ENCODE measurements at places on chromosomes 7 and 10.

- DNase-seq: peak; percentile 51
These were observed 472 bp downstream of the PDAP1 start for GRCh38 chr7:99407872-99408378.

DNA sequence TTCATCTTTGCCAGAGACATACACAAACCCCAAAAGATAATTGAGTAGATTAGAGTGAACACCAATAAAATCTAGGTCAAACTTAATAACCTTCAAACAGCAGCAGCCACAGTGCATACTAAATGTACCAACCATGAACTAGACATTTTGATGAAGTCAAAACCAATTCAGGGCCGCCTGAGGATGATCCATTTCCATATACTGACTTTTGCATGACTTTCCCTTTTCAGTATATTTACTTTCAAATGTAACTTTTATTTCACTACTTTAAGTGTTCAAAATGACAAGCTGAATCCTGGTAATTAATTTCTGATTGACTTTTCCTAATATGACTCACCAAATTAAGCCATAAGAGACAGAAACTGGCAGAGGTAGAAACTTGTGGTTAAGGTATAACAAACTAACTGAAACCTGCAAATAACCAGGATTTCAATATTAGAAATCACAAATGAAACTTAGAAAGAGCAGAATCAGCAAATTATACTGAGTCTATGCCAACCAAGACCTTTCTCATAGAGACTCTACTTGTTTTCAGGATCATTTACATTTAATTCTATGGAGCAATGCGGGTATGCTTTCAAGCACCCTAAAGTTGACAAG lies 171.9 kb upstream of the LRRN3 start:
- DNase-seq: no peak

- DNase-seq: no peak
These were observed 13.0 kb downstream of the STK32C start for GRCh38 chr10:132294561-132295318.

DNA sequence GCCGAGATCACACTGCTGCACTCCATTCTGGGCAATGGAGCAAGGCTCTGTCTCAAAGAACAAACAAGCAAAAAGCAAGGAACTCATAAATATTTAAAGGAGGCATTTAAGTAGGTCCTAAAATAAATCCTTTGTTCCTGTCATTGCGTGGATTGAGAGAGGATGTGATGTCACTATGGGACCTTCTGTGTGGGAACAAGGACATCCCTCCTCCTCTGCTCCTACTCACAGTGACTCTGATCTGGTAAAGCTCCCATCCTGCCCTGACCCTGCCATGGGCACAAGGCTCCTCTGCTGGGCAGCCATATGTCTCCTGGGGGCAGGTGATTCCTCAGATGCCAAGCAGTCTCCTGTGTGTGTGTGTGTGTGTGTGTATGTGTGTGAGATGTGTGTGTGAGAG lies 74.1 kb upstream of the PRSS58 start:
- no peak for DNase-seq

DNA sequence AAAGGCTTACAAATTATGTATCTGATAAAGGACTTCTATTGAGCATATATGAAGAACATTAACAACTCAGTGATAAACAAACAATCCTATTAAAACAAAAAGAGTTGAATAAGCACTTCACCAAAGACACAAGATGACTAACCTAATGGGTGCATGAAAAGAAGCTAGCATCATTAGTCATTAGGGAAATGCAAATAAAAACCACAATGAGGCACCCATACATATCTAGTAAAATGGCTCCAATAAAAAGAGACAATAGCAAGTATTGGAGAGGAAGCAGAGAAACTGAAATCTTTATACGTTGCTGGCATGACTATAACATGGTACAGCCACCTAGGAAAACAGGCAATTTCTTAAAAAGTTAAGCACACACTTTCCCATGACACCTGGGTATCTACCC lies 77.6 kb upstream of the ZMIZ1 start:
- no peak for DNase-seq

DNA sequence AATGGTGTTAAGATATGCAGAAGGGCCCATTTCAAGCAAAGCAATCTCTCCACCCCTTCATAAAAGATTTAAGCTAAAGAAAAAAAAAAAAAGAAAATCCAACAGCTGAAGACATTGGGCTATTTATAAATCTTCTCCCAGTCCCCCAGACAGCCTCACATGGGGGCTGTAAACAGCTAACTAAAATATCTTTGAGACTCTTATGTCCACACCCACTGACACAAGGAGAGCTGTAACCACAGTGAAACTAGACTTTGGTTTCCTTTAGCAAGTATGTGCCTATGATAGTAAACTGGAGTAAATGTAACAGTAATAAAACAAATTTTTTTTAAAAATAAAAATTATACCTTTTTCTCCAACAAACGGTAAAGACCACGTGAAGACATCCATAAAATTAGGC lies 28.6 kb downstream of the PPP3CB start:
- no peak for DNase-seq

GRCh38 chr10:97866524-97867219 lies 17.0 kb downstream of the GOLGA7B start:
- no peak for DNase-seq

DNA sequence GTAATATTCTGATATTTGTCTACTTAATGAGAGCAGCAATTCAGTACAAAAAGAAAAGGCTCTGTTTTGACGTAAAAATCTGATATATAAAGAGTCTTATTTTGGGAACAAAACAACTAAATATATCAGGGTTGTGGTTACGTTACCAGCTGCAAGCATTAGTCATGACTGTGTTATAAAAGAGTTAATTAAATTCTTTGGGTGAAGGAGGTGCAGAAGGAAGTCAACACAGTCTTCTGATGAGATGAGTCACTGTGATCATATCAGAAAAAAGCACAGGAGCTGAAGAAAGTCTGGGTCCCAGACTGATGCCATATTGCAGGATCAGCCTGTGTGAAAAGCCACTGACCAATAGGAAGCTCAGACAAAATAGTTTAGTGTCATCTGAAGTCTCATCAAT lies 234.3 kb upstream of the TEX47 start:
- no peak for DNase-seq

DNA sequence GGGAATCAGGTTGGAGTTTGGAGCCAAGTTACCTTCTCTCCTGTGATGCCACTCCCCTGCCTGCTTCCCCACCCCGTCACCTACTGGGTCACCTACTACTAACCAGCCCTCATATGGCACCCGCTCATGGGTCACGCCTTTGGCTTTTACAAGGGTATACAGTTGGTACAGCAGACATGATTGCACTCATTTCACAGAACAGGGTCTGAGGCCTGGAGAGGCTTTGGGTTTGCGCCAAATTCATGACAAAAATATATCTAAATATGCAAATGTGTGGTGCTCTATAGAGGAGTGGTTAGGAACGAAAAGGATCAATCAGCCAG lies 10.7 kb downstream of the CRYGN start:
- no peak for DNase-seq

- peak; percentile 78 for DNase-seq
These were observed 14.5 kb downstream of the LBX1 start for GRCh38 chr10:101214446-101215396.

- no peak for DNase-seq
These were observed 69.4 kb downstream of the GOLGA7B start for GRCh38 chr10:97919012-97919411.

DNA sequence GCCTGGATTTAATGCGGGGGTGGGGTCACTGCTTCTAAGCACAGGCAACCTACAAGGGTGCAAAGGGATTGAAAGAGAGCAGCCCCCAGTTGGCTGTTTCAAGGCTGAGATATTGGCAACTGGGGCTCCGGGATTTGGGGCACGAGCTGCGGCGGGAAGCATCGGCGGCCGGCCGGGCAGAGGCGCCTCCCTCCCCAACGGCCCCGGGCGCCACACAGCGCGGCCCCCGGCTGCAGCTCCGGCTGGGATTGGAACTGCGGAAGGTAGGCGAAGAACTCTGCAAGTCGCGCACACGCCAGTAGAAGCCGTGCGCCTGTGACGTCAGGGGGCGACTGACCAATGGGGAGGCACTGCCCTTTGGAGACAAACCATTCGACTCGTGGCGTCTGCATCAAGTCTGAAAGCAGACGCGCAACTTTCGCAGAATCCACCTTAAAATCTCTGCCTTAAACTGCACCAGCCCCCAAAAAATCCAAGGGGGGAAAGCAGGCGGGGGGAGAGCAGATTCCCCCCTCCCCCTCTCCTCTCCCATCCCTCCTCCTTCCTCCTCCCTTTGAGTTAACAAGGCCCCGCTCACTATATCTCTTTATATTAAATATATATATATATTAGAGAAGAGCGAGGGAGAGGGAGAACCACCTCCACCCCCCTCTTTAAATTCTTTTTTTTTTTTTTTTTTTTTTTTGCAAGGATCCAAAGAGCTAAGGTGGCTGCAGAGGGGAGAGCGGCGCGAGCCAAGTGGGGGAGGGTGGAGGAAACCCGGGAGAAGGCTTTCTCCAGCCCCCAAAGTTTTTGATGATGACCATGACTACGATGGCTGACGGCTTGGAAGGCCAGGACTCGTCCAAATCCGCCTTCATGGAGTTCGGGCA lies at the start of gene DLX6:
DLX6 (plus strand) TSS at position 371 of the 872 bp plus-strand sequence; CDS start at position 796, 425 bp downstream.
- peak; percentile 18 for DNase-seq

- no peak for DNase-seq
These were observed 38.9 kb downstream of the DENND2A start for GRCh38 chr7:140601566-140602174.

DNA sequence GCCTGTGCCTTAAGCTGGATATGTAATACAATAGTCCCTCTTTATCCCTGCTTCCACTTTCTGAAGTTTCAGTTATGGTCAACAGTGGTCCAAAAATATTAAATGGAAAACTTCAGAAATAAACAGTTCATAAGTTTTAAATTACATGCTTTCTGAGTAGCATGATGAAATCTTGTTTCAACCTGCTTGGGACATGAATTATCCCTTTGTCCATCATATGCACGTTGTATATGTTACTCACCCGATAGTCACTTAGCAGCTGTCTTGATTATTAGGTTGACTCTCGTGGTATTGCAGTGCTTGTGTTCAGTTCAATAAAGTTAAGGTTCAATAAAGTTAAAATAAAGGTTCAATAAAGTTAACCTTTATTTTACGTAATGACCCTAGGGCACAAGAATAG lies 25.5 kb downstream of the C1GALT1 start:
- no peak for DNase-seq

DNA sequence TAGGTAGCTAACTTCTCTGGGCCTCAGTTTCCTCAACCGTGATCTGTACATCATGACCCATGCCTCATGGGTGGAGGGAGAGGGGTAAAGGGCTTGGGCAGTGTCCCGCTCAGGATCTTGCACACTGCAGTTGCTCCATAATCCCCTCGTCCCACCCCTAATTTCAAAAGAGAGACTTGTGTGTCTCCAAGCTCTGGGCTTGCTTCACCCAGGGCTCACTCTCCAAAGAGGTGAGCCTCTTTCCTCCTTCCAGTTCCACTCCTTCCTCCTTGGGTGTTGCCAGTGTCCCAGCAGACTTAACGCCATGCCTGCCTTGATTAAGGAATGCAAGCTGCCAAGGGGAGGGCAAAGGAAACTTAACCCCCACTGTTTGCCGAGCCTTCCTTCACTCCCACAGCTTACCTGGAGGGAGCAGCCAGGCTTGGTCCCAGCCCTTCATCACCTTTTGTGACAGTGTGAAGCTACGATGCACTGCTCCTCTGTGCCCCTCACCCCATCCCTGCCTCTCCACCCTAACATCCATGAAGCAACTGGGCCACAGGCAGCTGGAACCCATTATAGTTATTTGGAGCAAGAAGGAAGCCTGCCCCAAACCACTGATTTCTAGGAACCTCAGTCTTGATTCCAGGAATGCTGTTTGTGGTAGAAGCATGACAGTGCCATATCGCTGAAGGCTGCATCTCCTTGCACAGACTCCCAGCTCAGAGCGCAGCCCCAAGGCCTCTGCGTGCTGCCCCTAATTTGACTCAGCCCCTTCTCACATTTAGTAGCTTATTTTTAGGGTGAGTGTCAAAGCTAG lies 363.3 kb downstream of the TNS3 start:
- no peak for DNase-seq

- DNase-seq: no peak
These were observed 108.1 kb downstream of the GNAT3 start for GRCh38 chr7:80403686-80404241.

DNA sequence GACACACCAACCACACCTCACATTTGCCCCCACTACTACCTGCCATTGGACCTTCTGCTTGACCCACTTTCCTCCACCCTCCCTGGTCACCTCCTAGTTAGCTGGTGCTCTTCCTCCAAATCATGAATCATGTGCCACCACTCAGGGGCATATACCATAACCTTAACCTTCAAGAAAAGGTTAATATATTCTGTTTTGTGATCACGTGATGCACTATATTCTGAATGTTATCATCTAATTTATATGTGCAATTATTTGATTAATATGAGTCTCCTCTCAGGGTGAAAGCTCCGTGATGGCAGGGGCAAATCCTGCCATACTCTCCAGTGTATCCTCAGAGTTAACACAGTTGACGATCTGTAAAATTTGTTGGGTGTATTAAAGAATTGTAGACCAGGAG lies 635.5 kb downstream of the XPNPEP1 start:
- no peak for DNase-seq

DNA sequence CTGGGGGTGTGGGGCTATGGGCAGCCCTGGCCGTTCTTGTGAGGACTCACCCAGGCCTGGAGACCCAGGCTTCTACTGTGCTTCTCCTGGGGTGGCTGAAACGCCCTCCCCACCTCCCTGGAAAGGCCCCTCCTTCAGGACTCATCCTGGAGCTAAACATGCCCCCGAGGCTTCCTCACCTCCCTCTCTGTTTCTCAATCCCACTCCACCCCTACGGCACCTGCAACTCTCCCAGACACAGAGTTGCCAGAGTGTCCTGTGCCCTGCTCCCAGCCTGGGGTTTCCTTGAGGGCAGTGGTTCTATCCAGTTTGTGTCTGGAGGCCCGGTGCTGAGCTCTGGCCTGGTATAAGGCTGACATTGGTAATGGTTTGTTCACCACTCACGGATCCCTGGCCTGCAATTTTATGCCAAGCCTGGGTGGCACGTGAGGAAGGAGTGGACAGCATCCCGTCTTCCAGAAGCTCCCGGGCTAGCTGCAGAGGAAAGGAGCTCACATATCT lies 68.0 kb downstream of the GRID1 start:
- no peak for DNase-seq
